ENCODE measurements at places on chromosomes 4 and X.

- peak; percentile 40 for DNase-seq
Measured at GRCh38 chr4:78138252-78138651, 81.1 kb downstream of the FRAS1 start.

DNA sequence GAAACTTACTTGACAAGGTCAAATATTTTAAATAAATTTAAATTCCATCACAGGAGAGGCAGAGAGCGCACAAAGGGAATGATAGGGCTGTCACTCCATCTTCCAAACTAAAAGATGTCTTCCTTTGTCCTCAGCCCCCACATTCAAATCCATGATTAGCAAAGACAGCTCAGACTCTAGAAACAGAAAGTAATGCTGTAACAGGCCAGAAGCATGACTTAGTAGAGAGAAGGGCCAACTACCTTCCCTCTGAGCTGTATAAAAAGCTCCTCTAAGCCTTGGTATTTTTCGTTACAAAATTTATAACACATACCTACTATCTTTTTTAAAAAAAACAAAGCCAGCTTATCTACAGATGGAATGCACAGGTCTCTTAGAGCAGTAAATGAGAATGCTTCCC lies 207.4 kb downstream of the MAPK10 start:
- no peak for DNase-seq

- no peak for DNase-seq
Measured at GRCh38 chr4:129094347-129094746, 1.0 kb upstream of the SCLT1 start.

- no peak for DNase-seq
Measured at GRCh38 chrX:140050906-140051305, 85.6 kb upstream of the CXorf66 start.

DNA sequence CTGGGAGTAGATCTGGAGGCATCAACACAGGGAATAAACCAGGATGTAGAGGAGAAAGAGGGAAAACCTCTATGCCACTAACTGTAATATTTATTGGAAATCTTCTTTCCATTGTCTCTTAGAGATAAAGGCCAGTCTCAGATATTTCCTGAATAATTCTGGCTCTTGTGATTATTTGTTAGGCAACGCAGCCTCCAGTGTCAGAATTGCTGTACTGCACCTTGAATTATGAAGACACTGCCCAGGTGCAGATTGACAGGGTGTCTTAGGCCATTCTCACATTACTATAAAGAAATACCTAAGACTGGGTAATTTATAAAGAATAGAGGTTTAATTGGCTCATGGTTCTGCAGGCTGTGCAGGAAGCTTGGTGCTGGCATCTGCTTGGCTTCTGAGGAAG lies 100.7 kb upstream of the ZDHHC15 start:
- DNase-seq, result no peak

DNA sequence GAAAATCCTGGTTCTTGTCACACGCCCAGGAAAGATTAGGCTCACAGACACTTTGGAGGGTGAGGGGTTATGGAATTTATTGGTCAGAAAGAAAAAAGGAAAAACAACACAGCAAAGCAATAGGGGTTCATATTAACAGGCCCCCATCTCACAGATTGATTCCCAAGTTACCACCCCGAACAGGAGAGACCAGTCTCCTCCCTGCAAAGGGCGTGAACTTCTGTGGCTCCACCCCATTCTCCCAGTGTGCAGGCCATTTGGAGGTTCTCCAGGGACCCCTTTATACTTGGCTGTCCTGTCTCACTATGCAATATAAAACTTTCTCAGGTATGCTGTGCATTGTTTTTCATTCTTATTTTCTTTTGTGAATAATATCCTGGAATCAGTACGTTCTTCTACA lies 7.4 kb downstream of the FGF2 start:
- DNase-seq, result no peak

- no peak for DNase-seq
Measured at GRCh38 chr4:38503689-38504395, 160.2 kb upstream of the KLF3 start.

GRCh38 chrX:69060631-69061408 lies 104.4 kb downstream of the PJA1 start:
- no peak for DNase-seq

DNA sequence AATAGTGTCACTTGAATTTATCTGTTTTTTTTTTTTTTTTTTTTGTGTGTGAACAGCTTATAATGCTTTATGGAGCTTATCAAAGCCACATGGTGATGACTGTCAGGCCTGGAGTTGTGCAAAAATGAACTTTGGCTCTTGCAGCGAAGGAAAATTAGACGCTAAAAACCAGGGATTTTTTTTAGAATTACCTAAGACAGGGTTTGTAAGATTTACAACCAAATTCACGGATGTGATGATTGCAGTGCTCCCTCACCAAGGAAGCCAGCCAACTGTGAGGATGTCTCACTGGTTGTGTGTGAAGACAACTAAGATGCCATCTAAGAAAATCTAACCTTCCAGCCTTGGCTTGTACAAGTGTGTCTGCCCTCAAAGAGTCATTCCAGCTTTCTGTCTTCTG lies 127.1 kb upstream of the SLC4A4 start:
- no peak for DNase-seq

- DNase-seq, result no peak
Measured at GRCh38 chr4:113303315-113303714, 253.9 kb downstream of the ANK2 start.

- no peak for DNase-seq
Measured at GRCh38 chr4:146222313-146222712, 8.0 kb downstream of the REELD1 start.

DNA sequence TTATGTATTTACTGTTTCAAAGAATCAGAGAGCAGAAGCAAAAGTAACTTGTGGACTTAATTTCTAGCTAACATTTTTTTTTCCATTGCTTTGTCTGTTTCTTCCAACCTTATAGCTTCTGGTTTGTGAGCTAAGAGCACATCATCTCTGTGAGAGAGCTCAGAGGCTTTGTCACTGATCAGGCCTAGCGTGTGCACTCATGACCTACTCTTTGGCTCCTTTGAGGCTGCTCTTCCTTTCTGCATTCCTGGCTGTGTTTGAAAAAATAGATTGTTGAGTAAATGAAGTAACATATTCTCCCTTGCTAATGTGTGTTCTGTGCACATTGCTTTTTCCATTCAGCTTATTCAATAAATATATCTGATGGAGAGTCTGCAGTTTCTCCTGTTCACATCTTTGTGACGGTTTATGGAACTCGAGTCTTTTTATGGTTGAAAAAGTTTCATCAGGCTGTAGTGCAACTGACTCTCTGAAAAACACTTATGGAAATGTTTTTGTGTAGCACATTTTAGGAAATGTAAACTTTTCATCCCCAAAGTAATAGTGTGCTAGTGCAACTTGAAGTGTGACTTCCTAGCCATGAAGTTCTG lies 133.0 kb downstream of the RAPGEF2 start:
- no peak for DNase-seq

DNA sequence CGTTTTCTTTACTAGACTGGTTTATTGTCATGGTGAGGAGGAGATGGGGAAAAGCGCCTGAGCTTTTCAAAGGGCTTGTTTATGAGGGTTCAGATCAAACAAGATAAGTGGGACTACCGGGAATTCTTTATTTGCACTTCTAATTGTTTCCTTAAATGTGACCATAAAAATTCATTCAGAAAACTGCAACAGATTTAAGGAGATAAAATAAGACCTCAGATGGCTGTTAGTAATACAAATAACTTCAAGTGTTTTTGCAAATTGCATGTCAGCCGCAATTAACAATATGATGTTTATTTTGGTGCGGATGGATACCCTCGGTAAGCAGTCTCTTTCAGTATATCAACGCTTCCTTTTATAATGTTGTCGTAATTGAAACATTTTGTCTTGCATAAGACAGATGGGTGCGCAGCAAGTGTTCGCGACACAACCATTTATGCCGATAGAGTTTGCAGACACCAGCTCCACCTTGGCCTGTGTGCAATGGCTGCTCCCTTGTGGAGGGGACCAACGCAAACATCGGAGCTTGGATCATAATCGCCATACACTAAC lies 151.0 kb downstream of the C4orf33 start:
- no peak for DNase-seq

- no peak for DNase-seq
Measured at GRCh38 chr4:159201168-159201567, 98.3 kb downstream of the RAPGEF2 start.

DNA sequence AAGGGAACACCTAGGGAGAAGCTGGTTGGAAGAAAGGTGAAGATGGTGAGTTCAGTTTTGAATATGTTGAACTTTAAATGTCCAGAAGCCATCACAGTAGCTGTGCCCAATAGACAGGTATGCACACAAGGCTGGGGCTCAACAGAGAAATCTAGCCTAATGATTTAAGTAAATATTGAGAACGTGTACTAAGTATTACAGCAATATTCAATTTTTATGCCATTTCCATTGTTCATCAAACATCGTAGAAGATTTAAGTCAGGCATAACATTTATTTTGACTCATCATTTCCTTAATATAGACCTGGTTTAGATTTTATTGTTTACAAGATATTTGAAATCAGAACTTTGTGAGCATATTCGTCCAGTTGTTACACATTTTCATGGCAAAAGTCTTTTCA lies 116.4 kb downstream of the HPGD start:
- DNase-seq, result no peak

- DNase-seq, result no peak
Measured at GRCh38 chrX:40446921-40447320, 133.8 kb upstream of the ATP6AP2 start.

GRCh38 chr4:147118528-147118927 lies 172.9 kb upstream of the TTC29 start:
- peak; percentile 31 for DNase-seq

- no peak for DNase-seq
Measured at GRCh38 chrX:47723689-47724088, 64.7 kb upstream of the UXT start.

DNA sequence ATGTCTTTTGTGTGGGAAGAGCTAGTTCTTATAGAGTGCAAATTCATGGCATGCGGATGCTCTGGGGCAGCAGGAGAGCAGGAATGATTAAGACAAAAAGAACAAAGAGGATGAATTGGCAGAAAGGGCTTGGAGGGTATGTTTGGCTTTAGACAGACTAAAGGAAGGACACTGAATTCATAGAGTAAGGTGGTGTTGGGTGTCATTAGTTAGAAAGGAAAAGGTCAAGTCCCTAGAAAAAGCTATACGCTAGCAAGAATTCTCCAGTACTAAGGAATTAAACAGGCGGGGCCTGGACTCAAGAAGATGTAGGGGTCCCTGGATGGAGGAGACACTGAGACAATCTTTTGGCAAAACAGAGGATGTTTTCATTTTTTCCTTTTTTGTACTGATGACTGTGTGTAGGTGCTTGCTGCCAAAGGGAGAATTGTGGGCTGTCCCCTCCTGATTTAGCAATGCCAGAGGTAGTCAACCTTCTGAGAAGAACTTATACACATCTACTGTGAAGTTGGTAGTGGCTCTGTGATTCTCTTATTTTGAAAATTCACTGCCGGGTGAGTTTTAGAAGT lies 391.0 kb downstream of the SPRY1 start:
- no peak for DNase-seq

DNA sequence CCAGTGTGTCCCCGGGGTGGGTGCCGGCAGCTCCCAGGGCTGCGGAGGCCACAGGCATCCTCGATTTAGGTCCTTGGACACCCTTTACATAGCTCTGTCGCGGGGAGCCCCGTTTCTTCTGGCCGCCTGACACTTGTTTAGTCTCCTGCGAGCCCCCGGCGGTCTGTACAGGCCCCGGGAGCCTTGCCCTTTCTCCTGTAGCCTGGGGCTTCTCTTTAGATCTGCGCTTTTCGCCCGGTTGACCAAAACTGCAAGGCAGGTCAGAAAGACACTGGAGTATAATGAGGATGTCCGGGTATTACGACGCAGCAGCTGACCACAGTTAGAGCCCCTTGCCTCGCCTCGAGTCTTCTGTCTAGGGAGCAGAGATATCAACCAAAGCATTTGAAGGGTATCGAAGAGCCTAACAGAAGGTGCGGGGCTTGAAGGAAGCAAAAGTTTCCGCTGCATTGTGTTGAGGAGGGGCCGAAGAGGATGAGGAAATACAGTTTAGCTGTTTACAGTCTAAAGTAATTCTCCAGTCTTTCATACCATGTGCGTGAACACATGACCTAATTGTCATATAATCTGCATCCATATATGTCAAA lies 479 bp downstream of the BRCC3 start:
- DNase-seq, result no peak

DNA sequence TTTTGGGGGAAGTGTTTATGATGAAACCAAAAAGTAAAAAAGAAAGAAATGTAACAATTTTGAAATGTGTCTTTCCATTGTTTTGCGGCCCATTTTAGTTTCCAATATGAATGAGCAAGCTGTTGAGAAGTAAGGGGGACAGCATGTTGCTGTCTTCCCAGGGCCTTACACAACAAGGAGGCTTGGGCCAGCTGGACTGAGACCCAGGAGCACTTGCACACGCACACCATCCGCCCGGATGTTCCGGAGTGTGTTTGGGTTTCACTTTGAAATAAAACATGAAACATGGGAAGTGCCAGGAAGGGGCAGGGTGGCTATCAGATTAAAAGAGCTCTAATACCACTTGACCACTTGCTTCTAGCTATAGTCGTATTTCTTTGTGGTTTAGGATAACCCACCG lies 144.4 kb downstream of the NHS start:
- DNase-seq, result no peak

- DNase-seq, result no peak
Measured at GRCh38 chr4:83574247-83574646, 38.3 kb downstream of the GPAT3 start.

- DNase-seq, result peak; percentile 56
Measured at GRCh38 chr4:173403051-173403450, 4.1 kb upstream of the SCRG1 start.

- DNase-seq, result no peak
Measured at GRCh38 chr4:70437197-70437596, 34.8 kb upstream of the MUC7 start.

- peak; percentile 29 for DNase-seq
Measured at GRCh38 chr4:3291969-3292570, 751 bp upstream of the RGS12 start.

- DNase-seq, result no peak
Measured at GRCh38 chr4:156971165-156971675, 379 bp downstream of the PDGFC start.

GRCh38 chr4:123469245-123469644 lies 72.7 kb downstream of the SPRY1 start:
- no peak for DNase-seq

- DNase-seq, result peak; percentile 37
Measured at GRCh38 chrX:17377091-17377717, 2.2 kb downstream of the NHS start.

DNA sequence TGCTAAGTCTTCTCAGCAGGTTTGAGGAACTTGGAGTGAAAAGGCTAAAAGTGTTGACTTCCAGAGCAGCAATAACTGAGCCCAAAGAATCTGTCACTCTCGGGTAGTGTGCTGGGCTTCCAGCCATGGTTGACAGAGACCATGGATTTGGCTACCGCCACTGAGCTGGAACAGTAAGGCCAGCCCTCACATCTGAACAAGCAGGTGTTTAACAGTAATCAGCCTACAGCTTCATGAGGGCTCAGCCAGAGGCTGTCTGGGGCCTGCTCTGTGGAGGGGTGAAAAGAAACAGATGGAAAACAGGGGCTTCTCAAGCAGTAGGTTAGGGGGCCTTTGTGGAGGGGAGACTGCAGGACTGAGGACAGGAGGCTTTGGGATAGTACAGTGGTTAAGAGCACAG lies 14.9 kb downstream of the RASL11B start:
- no peak for DNase-seq

- no peak for DNase-seq
Measured at GRCh38 chr4:1980561-1981041, 28.2 kb downstream of the NELFA start.
